GM19239 (cell line): ENCODE measurements at places on chromosomes 3 and 15.

DNA sequence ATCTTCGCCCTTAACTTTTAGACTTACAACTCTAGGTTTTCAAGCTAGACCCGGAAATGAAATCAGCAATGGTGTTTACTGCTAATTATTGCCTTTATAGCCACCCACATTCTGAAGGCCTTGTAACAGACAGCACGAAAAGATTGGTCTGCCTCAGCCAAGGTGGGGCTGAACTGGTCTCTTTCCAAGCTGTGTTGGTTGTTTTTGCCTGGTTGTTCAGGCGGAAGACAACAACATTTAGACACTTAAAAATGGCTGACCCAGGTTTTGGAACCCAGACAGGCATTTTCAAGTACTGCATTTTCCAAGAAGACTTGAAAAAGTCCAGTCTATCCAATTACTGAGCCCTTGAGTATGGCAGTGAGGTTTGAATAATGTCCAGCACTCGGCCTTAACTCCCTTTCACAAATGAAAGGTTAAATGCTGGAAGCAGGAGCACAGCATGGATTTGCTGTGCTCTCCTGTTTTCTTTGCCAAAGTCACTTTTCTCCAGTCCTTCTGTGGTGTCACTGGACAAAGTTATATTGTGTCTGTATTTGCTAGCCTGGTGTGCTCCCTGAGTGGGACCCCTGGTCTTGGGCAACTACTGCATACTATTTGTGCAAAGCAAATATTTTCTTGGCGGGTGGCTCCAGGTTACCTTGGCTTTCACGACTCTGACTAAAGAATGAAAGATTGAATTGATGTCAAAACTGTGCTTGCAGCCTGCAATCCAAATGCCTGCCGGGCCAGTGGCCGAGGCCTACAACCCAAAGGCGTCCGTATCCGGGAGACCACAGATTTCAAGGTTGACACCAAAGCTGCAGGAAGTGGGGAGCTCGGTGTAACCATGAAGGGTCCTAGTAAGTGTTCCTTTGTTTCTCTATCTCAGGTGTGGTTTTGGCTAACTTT lies 93.5 kb downstream of the FLNB start:
- DNase-seq = no peak

- DNase-seq = peak; percentile 48
These were observed 710 bp upstream of the CLK3 start for GRCh38 chr15:74614744-74615507.

- peak; percentile 59 for DNase-seq
These were observed 179.9 kb upstream of the C2CD4B start for GRCh38 chr15:62344806-62345539.

DNA sequence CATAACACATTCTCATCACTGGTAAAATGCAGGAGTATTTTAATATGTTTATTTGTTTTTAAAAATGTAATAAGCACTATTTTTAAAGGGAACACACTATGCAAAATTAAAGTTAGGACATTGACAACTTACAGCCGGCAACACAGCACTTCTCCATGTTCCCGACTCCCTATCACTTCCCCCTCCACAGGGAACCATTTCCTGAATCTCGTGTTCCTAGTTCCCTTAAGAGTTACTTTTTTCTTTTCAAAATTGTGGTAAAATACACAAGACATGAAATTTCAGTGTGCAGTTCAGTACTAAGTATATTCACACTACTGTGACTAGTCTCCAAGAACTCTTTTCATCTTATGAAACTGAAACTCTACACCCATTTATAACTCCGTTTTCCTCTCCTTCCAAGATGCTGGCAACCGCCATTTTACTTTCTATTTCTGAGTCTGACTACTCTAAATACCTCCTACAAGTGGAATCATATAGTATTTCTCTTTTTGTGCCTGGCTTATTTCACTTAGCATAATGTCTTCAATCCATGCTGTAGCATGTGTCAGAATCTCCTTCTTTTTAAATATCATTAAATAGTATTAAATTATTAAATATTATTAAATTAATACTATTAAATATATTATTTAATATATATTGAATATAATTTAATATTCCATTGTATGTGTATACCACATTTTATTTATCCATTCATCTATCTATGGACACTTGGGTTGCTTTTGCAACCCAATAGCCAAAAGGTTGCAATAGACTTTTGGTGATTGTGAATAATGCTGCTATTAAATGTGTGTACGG lies 25.9 kb upstream of the UBE2Q2 start:
- DNase-seq = no peak

DNA sequence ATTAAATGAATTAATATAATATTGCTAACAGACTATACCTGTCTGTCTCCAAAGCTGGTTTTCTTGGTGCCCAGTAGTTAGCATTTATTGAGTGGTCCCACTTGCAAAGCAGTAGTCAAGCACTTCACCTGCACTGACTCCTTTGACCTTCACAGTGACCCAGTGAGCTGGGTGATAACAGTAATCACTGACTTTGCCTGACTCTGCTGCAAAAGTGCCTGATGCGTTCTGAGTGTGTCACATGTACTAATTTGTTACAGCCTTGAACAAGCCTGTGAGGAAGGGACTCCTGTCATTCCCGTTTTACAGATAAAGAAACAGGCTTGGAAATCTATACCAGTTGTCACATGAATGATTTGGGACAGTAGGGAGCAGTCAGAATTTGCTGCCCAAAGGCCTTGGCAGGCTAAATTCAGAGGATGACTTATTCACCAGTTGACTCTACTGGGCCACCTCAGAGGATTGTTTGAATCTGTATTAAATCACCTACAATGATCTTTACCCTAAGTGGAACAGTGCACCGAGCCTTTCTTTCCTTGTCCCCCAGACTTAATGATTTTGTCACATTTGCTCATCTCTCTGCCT lies 116.6 kb upstream of the PLXNA1 start:
- DNase-seq = no peak

GRCh38 chr15:64180235-64180824 lies 17.5 kb upstream of the PPIB start:
- DNase-seq = peak; percentile 52

GRCh38 chr3:25427563-25427941 lies 511 bp upstream of the RARB start:
- DNase-seq = no peak

GRCh38 chr3:177929310-177929709 lies 606.9 kb upstream of the KCNMB2 start:
- DNase-seq = no peak

DNA sequence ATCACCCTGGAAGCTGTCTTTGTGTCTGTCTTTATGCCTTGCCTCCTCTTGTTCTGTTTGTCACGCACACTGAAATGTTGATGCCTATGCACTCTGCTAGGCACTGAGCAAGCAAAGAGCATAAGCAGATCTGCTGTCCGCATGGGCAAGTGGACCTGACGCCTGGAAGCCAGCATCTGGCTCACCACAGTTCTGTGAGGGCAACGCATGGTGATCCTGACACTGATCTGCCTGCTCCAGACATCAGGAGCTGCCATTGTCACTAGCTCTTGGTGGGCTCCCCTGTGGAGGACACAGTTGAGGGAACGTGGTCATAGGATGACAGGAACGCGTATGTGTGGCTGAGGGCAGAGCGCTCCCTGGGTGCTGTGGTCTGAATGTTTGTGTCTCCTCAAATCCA lies 234.6 kb downstream of the ADAMTS17 start:
- DNase-seq = no peak

GRCh38 chr3:64247991-64248646 lies 22.9 kb upstream of the PRICKLE2 start:
- DNase-seq = no peak

DNA sequence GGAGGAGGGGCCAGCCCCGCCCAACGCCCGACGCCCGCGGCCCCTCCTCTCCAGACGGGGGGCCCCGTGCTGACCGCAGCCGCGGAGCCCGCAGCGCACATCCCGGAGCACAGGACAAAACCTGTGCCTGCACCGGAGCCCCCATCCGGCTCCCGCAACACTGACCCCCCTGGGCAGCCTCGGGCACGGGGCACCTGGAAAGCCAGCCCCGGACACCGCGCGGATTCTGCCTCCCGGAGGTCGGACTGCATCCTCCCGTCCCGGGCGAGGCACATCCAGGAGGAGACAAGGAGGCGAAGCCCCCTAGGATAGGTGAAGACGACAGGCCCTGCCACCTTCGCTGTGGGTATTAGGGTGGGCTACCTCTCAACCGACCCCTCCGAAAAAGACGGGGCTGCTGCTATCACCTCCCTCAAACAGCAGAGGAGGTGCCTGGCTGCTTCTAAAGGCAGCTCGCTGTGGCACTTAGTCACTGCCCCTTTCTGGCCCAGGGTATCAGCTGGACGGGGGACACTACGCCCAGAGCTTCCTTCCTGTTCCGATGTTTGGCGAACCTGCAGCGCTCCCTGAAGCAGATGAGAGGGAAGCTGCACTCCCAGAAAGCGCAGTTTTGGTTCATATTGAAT lies 10.6 kb downstream of the XXYLT1 start:
- DNase-seq = no peak

DNA sequence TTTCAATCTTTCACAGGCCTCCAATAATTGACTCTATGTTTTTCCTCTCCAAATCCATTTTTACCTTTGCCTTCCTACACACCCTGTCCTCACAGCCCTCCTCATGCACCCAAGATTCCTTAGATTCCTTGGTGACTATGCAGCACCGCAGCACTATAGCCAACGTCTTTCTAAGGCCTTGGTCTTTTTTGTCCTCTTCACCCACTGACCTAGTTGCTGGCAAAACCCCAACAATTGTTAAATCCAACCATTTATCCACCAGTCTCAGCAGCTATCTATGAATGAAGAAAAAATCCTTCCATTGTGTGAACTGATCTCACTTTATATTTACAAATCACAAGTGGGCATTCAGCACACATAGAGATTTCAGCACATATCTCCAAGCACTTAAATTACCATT lies 203.9 kb downstream of the VGLL3 start:
- no peak for DNase-seq

GRCh38 chr3:193297421-193297820 lies 56.4 kb downstream of the PLAAT1 start:
- DNase-seq = no peak

DNA sequence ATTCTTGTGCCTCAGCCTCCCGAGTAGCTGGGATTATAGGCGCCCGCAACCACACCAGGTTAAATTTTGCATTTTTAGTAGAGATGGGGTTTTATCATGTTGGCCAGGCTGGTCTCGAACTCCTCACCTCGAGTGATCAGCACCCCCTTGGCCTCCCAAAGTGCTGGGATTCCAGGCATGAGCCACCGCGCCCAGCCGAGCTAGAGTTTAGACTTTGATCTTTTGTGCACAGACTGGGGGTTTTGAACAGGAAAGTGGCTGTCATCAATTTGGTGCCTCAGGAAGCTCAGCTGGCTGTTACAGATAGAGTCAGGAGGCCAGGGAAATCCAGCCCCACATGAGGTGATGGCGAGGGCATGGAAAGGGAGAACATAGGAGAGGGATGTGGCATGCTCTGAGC lies 19.3 kb upstream of the IREB2 start:
- no peak for DNase-seq

- DNase-seq = no peak
These were observed 32.4 kb downstream of the TRIM71 start for GRCh38 chr3:32850226-32850625.

GRCh38 chr3:52372822-52373504 lies 56.8 kb downstream of the DNAH1 start:
- peak; percentile 42 for DNase-seq

DNA sequence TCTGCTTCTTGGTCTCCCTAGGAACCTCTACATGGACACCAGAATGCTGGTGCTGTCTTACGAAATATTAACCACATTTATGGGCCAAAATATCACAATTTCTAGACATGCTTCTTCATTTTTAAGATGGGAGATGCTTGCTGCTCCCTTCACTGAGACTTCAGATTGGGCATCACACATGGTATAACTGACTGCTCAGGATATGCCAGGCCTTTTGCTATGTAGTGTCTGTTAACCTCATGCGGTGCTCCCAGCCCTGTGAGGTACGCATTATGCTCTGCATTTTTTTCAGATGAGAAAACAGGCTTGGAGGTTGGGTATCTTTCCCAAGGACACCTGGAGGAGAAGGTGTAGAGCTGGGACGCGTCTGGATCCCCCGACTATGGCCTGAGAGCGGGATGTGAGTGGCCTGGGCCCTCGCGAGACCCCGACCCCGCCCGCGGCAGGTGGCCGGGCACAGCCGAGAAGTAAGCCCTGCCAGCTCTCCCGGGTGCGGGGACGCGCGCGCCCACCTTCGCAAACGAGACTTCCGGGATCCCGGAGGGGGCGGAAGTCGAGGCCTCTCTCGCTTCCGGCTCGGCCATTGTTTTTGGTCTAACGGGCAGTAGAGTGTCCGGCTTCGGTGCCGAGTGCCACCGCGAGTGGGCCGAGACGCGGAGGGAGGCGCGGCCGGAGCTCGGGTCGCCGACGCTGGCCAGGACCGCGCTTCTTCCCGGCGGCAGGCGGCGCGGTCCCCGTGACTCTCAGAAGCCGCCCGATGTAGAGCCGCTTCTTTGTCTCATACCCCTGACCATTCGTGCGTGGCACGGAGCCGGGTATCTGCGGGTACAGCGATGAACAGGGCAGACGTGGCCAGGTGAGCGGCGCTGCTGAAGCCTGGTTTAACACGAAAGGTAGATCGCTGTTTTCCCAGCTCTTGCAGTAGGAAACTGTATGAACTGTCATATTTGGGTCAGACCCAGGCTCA lies at the start of gene ZKSCAN7:
Gene ZKSCAN7, plus strand, starts transcription at position 568 of the 967 bp plus-strand sequence. CDS start 1,855 bp downstream, outside the sequence.
- peak; percentile 76 for DNase-seq

- DNase-seq = no peak
These were observed 10.7 kb upstream of the SERPINI2 start for GRCh38 chr3:167484551-167484950.

GRCh38 chr15:90558171-90558573 lies 28.4 kb downstream of the CRTC3 start:
- DNase-seq = no peak

DNA sequence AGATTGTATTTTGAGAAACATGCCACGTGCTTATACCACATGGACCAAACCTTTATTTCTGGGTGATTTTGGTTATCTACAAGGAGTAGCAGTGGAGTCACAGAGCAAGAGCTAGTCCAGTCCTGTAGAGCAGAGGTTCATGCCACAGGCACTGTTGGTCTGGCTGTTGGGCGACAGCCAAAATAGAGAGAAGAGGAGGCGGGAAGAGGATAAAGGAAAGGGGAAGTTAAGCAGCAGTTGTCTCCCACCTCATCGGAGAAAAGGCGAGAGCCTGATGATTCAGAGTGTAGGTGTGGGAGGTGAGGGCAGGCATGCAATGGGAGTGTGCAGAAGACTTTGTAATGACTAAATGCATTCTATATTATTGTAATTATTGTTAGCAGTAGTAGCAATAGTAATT lies 237.5 kb upstream of the ROPN1 start:
- DNase-seq = no peak

GRCh38 chr3:194422188-194422587 lies 23.1 kb upstream of the GP5 start:
- DNase-seq = no peak

- no peak for DNase-seq
These were observed 55.2 kb downstream of the CMSS1 start for GRCh38 chr3:99872923-99873254.

DNA sequence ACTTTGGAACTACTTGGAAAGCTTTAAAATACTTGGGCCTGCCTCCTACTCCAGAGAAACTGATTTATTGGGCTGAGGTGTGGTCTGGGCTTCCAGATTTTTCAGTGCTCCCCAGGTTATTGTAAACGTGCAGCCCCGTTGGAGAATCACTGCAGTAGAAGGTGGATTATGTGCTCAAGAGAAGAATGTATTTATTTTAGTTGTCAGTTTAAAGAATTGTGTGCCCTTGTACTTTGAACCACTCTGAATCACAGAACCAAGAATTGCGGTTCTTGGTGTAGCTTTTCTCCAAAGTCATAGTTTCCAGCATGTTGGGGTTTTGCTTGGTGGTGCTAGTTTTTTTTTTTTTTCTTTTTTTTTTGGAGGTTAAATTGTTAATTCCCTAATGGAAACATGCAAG lies 1.6 kb downstream of the TATDN2 start:
- no peak for DNase-seq

- DNase-seq = no peak
These were observed 95.5 kb upstream of the CHRNA7 start for GRCh38 chr15:31934821-31935220.

GRCh38 chr3:40980467-40980866 lies 218.8 kb upstream of the CTNNB1 start:
- no peak for DNase-seq
